ENCODE measurements at places on chromosomes 11 and 22. TPM values are rescaled to one million over a fixed set of nuclear protein-coding genes. Genes with fewer than 3 reads are reported as not detected.

DNA sequence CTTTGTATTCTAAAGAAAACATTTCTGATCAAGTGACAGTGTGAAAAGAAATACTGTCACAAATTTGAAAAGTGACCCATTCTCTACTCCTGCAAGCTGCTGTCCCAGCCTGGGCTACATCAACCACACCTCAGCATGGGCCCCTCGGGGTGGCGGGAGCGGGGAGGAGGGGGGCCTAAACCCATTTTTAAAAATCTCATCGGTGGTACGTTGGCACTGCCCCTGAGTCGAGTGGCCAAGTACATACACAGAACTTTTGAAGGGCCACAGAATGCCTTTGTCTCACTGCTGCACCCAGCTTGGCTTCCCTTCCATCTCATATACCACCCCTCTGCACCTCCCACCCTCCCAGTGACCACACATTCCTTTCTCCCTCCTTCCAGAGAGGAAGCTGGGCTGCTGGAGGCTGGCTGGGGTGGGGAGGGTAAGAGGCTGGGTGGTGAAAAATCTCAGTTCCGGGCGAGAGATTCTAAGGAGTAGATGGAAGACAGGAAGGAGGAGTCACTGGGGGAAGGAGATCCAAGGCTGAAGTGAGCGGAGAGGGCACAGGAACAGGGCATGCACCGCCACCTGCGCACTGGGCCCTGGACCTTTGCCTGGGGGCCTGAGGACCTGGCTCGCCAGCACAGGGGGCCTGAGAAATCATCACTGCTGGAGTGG, 21.1 kb downstream of the FXYD6 start:
- peak; percentile 11 for DNase-seq

GRCh38 chr22:42363892-42364291, 68.3 kb downstream of the NFAM1 start:
- no peak for DNase-seq

DNA sequence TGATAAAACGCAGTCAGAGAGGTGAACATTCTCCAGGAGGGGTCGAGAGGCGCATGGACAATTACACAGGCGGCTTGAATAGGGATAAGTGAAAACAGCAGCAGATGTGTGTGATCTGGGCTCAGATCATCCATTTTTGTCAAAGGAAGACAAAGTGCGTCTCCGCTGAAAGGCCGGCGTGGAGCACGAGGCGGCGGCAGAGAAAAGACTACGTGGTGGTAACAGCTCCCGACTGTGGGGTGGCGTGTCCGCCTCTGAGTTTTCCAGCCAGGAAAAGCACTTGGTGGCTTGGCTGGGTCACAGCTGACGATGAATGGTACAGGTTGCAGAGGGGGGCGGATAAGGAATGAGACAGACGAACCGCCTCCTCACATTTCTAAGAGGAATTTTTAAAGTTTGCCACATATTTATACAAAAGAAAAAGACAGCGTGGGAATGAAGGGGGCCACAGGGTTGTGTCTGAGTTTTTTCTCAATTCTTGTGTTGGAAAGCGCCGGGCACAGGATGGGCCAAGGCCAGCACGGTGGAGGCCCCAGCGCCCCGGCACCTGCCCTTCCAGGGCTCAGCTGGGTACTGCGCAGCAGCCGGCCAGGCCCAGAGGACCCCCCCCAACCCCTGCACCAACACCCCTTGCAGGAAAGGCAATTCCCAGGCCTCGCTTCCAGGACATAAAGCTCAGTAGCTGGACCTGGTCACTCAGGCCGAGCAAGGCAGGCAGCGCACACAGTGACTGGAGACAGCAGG, 80.4 kb downstream of the TRMU start:
- DNase-seq = no peak

Gene INSC
- total RNA-seq = 2.2 TPM

DNA sequence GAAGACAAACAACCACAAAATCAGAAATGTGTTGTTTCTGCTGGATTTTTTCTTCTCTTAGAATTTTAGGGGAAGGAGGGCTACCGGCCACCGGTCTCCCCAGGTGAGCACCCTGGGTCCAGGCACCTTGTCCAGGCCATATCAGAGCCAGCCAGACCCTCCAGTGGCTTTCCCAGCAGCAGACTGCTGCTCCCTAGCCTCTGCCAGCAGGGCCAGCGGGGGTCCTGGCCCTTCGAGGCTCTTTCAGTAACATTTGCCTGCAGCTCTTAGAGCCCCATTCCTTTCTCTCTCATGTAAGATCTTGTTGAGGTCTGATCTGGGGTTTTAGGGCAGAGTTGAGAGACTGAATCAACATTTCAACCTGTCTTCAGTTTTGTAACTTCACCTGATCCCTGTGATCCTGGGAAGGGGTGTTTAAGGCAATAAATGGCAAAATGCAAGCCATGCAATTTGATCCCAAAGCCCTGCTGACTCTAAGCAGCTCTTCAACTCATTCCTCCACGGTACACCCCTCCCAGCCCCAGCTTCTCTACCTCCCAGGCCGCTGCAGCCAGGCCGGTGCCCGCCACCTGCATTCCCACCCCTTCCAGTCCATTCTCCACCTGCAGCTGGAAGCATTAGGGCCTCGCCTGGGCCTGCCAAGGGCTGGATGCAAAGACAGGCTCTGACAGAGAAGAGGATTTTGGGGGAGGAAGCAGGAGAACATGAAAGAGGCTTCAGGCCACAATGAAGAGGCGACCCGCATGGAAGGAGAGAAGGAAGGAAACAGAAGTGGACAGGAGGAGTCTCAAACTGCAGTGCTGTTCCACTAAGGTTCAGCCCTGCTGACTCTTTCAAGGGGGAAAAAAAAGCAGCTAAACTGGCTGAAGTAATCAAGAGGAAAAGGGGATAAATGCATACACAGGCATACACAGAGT, 113.0 kb upstream of the FGF3 start:
- DNase-seq = no peak

Gene SESN3
- total RNA-seq = 27.5 TPM

Gene NPAS4
- total RNA-seq = 0.50 TPM

GRCh38 chr22:25751174-25751581, 9.2 kb downstream of the MYO18B start:
- no peak for DNase-seq

- DNase-seq = peak; percentile 30
These were observed 668 bp downstream of the MADD start for GRCh38 chr11:47270331-47271271.

- no peak for DNase-seq
These were observed 62.6 kb downstream of the PIWIL4 start for GRCh38 chr11:94629741-94630140.

Gene PKDREJ
- total RNA-seq = 5.0 TPM

DNA sequence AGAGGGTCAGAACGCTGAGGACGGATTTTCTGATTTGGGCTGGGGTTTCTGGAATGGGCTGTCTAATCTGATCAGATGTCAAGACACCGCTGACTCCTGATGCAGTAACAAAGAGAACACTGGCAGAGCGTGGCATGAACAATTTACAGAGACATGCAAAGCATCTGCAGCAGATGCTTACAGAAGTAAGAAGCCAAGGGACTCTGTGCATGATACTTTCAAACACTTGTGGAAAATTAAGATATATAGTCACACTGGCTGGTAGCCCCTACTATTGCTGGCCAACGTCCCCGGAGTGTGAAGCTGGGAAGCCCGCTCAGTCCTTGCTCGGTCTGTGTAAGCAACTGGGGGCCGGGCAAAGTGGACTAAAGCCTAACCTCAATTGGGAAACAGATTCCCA, 903.7 kb downstream of the BRD1 start:
- no peak for DNase-seq

Gene PIWIL4
- 30.2 TPM for total RNA-seq

- DNase-seq = no peak
These were observed 187.8 kb downstream of the DDX10 start for GRCh38 chr11:108852701-108853100.

Gene ACAT1
- total RNA-seq = 78.4 TPM

Gene C11orf16
- total RNA-seq = 1.4 TPM

GRCh38 chr11:109696191-109696897, 274.4 kb downstream of the C11orf87 start:
- DNase-seq = no peak

DNA sequence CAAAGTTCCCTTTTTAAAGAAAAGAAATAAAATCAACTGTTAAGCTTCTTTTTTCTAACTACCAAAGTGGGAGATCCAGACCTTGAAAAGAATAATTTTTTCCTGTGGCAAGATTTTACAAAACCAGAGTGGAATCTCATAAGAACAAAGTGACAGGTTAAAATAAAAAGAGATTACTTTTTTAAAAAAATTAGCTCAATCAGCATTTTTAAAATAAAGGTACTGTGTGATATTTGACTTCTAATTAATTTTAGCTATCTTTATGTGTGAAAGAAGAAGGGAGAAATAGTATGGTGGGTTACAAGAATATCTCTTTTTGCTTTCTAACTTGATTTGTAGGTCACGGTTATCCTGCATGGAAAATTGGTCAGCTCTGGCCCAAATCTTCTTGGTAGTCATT, 92.8 kb upstream of the ALKBH3 start:
- no peak for DNase-seq

GRCh38 chr22:20940186-20940651, 23.0 kb downstream of the CRKL start:
- DNase-seq = no peak

DNA sequence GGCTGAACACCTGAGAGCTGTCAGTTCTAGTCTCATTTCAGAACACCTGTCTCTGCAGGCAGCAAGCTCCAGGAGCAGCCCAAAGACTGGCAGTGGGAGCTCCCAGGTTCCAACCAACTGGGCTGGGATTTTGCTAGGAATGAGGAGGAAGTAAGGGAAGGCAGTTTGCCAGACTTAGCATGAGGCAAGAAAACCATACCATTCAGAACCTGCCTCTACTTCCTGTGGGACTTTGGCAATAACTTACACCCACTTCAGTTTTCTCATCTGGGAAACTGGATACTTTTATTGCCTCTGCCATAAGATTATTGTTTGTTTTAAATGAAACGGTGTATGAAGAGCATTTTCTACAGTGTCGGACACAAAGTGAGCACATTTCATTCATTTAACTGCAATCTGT, 363.7 kb upstream of the ISX start:
- no peak for DNase-seq

GRCh38 chr22:36587289-36588154, 58.6 kb upstream of the EIF3D start:
- no peak for DNase-seq

DNA sequence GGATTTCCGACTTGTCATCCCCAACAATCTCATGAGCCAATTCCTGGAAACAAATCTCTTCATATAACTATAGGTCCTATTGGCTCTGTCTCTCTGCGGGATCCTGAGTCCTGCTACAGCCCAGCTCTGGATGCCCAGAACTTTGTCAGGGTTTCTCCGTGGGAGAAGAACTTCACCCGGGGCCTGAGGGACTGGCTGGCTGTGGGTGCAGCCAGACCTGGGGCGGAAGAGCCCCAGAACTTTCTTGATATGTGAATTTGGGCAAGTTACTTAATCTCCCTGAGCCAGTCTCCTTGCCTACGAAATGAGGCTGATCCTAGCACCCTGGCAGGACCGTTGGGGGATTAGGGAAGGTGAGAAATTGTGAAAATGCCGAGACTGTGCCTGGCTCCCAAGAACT, 6.6 kb upstream of the TRIM29 start:
- DNase-seq = no peak

DNA sequence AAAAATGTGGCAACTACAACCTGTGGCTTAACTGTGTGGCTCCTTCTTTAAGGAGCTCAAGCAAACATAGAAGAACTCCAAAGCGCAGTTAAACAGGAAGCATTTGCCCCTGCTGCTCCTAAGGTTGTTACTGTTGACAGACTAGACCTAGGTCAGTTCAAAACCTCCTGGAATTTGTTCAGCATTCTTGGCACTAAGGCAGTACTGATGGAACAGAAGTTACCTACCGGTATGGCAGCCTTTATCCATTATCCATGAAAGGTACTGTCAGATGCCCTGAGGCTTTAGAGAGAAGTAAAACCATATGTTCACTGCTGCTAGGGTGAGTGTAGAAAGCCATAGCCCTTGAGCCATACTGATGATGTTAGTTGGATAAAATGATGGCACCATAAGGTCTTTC, 916.5 kb upstream of the FAT3 start:
- DNase-seq = no peak

- DNase-seq = no peak
These were observed 12.4 kb upstream of the PLEKHA7 start for GRCh38 chr11:17026487-17027082.

Gene RIMBP3C
- 20.8 TPM for total RNA-seq

Gene PDGFB
- 9.8 TPM for total RNA-seq

Measured in testis (tissue), 5 donors.